ENCODE measurements at places on chromosomes 1 and 21.
A peak's percentile ranks its signal among the peaks of the same experiment; 100 is the strongest.

DNA sequence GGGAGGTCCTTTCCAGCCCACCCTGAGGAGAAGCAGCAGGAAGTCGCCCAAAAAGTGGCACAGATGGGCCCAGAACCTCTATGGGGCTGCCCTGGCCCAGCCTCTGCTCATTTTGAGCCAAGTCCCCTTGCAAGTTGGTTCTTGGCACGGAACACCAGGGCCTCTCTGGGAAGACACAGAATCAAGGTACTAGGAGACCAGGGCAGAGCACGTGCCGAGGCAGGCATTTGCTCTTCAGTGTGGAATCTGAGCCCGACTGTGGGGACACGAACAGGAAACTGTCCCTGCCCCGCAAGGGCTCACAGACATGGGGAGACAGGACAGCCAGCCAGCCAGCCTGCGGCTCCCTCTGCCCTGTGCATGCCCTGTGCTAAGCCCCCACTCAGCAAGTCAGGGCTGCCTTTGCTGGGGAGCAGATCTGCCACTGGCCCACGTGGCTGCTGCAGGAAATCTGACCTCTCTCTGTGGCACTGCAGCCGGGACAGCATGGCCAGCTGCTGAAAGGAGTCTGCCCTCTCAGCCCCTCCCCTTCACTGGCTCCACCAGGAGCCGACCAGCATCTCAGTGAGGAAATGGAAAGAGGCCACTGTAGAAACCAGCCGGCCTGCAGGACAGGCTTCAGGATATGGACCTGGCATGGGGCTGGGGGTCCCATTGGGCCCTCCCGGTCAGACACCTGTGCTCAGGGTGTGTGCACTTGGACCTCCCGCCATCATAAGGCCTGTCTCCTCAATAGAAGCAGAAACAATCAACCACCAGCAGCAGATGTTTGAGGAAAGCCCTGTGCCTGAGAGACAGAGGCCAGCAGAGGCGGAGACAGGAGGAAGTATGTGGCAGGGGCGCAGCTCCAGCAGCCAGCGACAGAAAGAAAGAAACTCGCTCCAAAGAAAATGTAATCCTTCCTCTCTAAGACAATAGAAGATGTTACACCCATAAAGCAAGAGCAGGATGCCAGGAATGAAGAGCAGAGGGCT is 3.7 kb downstream of the ARHGEF16 start:
- H3K4me3 ChIP-seq: no peak overlapping the region
- peaks cover 10% of the 10 kb centered on the region for H3K27me3 ChIP-seq

- H3K36me3 ChIP-seq: no peaks in the 10 kb centered on the region
- H3K4me3 ChIP-seq: no peak overlapping the region
These were observed 263.7 kb downstream of the PTPRU start for GRCh38 chr1:29500041-29500440.

DNA sequence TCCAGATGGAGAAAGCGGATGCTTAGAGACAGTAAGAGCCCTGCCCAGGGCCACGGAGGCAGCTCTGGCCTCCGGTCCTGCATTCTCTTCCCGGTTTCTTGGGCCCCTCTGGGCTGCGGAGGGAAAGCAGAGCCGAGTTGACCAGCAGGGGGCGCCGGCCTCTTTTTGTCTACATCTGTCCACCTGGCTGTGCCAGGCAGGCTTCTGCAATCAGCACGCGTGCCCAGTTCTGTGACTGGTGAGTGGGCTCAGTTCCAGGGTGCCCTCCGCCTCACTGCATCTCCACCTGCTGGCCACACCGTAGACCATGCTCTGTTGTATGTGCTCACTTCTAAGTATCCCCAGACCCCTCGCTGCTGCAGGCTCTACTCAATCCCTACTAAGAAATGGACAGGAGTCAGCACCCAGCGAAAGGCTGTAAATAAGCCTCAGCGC is 6.7 kb upstream of the HUNK start:
- peaks cover 3% of the 10 kb centered on the region for H3K27me3 ChIP-seq
- no peak overlapping the region for H3K4me3 ChIP-seq
- H3K4me1 ChIP-seq: no peaks in the 10 kb centered on the region
- no peak overlapping the region for H3K27ac ChIP-seq
- DNase-seq: peak; percentile 71
- H3K36me3 ChIP-seq: no peaks in the 10 kb centered on the region

DNA sequence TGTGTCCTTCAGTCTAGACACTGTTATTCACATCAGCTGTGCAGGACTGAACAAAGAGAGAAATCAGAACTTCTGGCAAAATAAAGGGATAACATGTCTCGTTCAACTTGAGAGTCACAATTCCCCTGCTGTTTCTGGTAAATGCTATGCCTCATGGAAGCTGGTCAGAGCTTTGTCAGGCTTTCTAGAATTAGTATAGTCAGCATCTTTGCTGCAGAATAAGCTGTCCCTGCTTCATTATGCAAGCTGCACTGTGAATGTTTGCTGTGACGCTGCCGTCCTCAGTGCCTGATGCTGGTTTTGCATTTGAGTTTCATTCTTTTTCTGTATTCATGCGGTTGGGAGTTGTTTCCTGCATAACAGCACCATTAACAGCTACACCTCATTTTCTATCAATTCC is 96.4 kb upstream of the KCNJ6 start:
- H3K27ac ChIP-seq: no peak overlapping the region
- no peak for DNase-seq
- no peaks in the 10 kb centered on the region for H3K27me3 ChIP-seq
- H3K36me3 ChIP-seq: no peaks in the 10 kb centered on the region

DNA sequence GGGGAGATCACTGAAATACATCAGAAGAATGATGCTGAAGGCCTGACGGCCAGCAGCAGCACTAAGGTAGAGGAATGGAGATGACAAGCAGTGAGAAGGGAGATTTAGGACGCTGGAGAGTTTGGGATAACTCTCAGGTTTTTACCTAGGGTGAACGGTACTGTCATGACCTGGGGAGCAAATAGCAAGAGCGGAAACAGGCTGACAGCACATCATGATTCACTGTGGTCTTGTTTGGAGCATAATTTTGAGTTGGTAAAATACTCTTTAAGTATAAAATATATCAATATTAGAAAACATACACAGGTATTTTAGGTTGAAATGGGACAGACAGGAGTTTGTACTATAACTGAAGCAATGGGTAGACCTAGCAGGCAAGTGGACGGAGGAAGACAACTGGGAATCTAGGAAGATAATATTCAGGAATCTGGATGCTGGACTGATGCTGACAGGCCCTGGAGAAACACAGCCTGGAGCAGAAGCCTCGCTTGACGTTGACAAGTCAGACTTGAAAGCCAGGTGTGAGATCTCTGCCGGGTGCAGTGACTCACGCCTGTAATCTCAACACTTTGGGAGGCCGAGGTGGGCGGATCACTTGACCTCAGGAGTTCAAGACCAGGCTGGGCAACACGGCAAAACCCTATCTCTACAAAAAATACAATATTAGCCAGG is 33.3 kb downstream of the ALG14 start:
- H3K27me3 ChIP-seq: no peaks in the 10 kb centered on the region
- no peaks in the 10 kb centered on the region for H3K36me3 ChIP-seq
- no peaks in the 10 kb centered on the region for H3K4me1 ChIP-seq
- no peak for DNase-seq
- H3K4me3 ChIP-seq: no peak overlapping the region

GRCh38 chr1:44602634-44603628 is 71.3 kb downstream of the TMEM53 start:
- H3K27ac ChIP-seq: no peak overlapping the region
- no peaks in the 10 kb centered on the region for H3K4me1 ChIP-seq
- H3K36me3 ChIP-seq: no peaks in the 10 kb centered on the region
- no peak overlapping the region for H3K4me3 ChIP-seq

DNA sequence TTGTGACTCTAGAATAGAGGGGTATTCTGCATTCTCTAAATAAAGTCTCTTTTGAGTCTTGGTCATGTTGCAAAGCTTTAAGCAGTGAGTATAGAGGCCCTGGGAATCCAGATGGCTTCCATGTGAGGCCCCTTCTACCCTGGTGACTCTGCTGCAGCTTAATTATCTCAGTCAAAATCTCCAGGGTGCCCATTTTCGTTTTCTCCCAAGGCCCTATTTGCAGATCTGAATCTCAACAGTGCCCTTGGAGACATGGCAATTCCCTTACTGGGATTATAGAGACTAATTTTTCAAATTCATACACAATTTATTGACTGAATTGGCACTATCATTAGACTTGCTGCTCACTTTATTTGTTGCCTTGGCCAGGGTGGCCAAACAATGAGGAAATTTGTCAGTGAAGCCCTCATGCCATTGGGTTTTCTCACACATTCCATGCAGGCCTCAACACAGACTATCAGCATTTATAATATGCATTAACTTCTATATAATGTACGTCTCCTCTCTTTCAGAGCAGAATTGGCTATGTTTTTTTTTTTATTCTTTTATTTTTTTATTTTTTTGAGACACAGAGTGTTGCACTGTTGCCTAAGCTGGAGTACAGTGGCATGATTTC is 35.1 kb downstream of the PROX1 start:
- DNase-seq: no peak
- H3K27me3 ChIP-seq: peaks cover 2% of the 10 kb centered on the region
- H3K36me3 ChIP-seq: no peaks in the 10 kb centered on the region
- no peak overlapping the region for H3K4me3 ChIP-seq
- no peaks in the 10 kb centered on the region for H3K4me1 ChIP-seq

DNA sequence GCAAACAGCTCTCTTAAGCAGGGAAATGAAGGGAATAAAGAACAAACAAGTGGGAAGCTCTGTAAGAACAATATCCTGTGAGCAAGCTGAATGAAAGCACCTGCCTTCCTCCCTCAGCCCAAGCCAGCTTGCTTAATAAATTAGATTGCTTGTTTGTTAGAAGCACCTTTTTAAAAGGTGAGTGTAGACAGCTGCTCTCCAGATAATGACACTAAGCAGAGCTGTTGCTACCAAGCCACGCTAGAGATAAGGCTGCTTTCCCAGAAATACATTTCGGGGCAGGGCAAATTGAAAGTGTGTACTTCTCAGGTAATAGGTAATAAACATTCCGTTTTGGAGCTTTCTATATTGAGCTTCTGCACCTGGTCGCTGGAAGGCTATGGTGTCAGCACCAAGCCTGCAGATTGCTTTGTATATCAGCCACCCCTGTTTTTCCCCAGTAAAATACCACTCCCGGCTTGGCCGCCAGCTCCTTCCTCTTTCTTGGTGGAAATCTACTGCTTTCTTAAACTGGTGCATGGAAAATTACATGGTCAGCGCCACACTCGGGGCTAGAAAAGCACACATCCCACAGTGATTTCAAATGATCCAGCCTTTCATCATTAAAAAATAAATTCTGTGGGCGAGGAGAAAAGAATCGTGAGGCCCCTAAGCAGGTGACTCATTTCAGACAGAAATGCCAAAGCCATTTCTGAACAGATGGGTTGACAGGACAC is 151.3 kb downstream of the ETS2 start:
- no peak overlapping the region for H3K4me3 ChIP-seq
- H3K36me3 ChIP-seq: no peaks in the 10 kb centered on the region
- no peak for DNase-seq
- H3K4me1 ChIP-seq: no peaks in the 10 kb centered on the region

- no peaks in the 10 kb centered on the region for H3K4me1 ChIP-seq
- no peak overlapping the region for H3K4me3 ChIP-seq
- no peak overlapping the region for H3K27ac ChIP-seq
- H3K27me3 ChIP-seq: peaks cover 2% of the 10 kb centered on the region
These were observed 18.6 kb upstream of the NTNG1 start for GRCh38 chr1:107122225-107122624.

- no peak overlapping the region for H3K4me3 ChIP-seq
- H3K27ac ChIP-seq: no peak overlapping the region
- H3K36me3 ChIP-seq: no peaks in the 10 kb centered on the region
- no peaks in the 10 kb centered on the region for H3K4me1 ChIP-seq
These were observed 251.3 kb upstream of the FMN2 start for GRCh38 chr1:239840336-239840735.

DNA sequence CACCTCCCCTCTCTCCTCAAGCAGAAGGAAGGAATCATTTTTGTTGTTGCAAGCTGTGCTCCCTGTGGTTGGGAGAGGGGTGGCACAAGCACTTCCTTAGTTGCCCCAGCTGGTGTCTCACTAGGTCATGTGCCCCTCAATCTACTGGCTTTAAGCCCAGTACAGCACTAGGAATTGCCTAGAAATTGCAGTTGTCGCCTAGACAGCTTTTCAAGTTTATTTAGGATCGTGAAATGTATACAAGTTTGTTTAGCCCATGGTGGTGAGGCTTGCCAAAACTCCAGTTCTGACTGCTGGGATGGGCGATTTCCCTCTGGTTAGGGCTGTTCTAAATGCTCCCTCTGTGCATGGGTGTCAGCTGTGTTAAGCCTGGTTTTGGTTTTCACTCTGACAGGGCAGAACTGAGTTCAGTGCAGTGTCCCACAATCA is 126.8 kb upstream of the ZNF644 start:
- H3K27ac ChIP-seq: no peak overlapping the region
- H3K27me3 ChIP-seq: peaks cover 2% of the 10 kb centered on the region
- H3K4me3 ChIP-seq: no peak overlapping the region
- H3K4me1 ChIP-seq: no peaks in the 10 kb centered on the region
- no peak for DNase-seq

- DNase-seq: no peak
- H3K27me3 ChIP-seq: no peaks in the 10 kb centered on the region
- no peaks in the 10 kb centered on the region for H3K36me3 ChIP-seq
- no peak overlapping the region for H3K27ac ChIP-seq
- no peak overlapping the region for H3K4me3 ChIP-seq
These were observed 92.6 kb downstream of the ATG4C start for GRCh38 chr1:62876535-62876934.

GRCh38 chr21:14686466-14687267 is 140.6 kb upstream of the SAMSN1 start:
- H3K27me3 ChIP-seq: no peaks in the 10 kb centered on the region
- no peak for DNase-seq

- peaks cover 2% of the 10 kb centered on the region for H3K27me3 ChIP-seq
- no peak overlapping the region for H3K4me3 ChIP-seq
- no peak for DNase-seq
- no peaks in the 10 kb centered on the region for H3K4me1 ChIP-seq
These were observed 14.6 kb upstream of the RC3H1 start for GRCh38 chr1:174036798-174037197.
